ENCODE measurements at places on chromosomes 16 and 17. TPM values are rescaled to one million over a fixed set of nuclear protein-coding genes. Genes with fewer than 3 reads are reported as not detected.

Gene CTF1
- 0.45 TPM for total RNA-seq

Gene PRSS33
- total RNA-seq: 0.63 TPM

Gene CCT6B
- 4.7 TPM for total RNA-seq

Gene CDH13
- total RNA-seq: not detected

Gene TPSB2
- not detected for total RNA-seq

Gene KRTAP2-3
- not detected for total RNA-seq

Gene SMTNL2
- total RNA-seq: not detected

Gene SCNN1B
- total RNA-seq: not detected

Gene ETV4
- total RNA-seq: not detected

Gene KRT38
- total RNA-seq: not detected

Gene MLST8
- total RNA-seq: 19.7 TPM

Gene VMO1
- total RNA-seq: 1.3 TPM

Gene TBC1D3H
- total RNA-seq: not detected

Gene RGS9
- 47.3 TPM for total RNA-seq

Gene WFDC1
- total RNA-seq: not detected

Gene SLFN14
- 0.35 TPM for total RNA-seq

Gene AGRP
- not detected for total RNA-seq

Gene TPSD1
- total RNA-seq: not detected

Gene ADAM11
- total RNA-seq: 0.28 TPM

Gene FOXN1
- not detected for total RNA-seq

Gene TP53I13
- total RNA-seq: 122 TPM

Gene TBX21
- total RNA-seq: 328 TPM

Gene NPIPA5
- total RNA-seq: 19.6 TPM

Gene SLC35G6
- total RNA-seq: not detected

Gene PRR35
- total RNA-seq: 0.20 TPM

Gene STH
- not detected for total RNA-seq

Gene NPTX1
- 2.2 TPM for total RNA-seq

Gene ACSM3
- 3.7 TPM for total RNA-seq

Gene PRR29
- 0.92 TPM for total RNA-seq

Gene KCNG4
- total RNA-seq: not detected

Gene FBF1
- 33.0 TPM for total RNA-seq

Gene CCL16
- not detected for total RNA-seq

Gene ACSM2A
- total RNA-seq: not detected

Gene MYH2
- not detected for total RNA-seq

Gene TBC1D3E
- not detected for total RNA-seq

Gene SLFN12L
- total RNA-seq: 130 TPM

Gene PERCC1
- total RNA-seq: 0.83 TPM

Gene MT1M
- total RNA-seq: not detected

Gene CDH3
- total RNA-seq: not detected

Gene ITGAD
- total RNA-seq: 2.2 TPM

Gene APOBR
- total RNA-seq: 84.8 TPM

Gene TMEM88
- 27.6 TPM for total RNA-seq

Gene KRTAP3-1
- not detected for total RNA-seq

Gene SCGB1C2
- total RNA-seq: not detected

Gene TMEM98
- not detected for total RNA-seq

Gene SOX8
- not detected for total RNA-seq

Gene NTN1
- total RNA-seq: 0.12 TPM

Gene SPATA22
- total RNA-seq: not detected

Gene CDRT15L2
- not detected for total RNA-seq

Gene ADAT1
- total RNA-seq: 63.5 TPM

Gene P3H4
- total RNA-seq: 6.9 TPM

Gene PABPN1L
- total RNA-seq: not detected

Gene REXO5
- total RNA-seq: 1.7 TPM

Gene TBC1D3I
- total RNA-seq: 0.35 TPM

Gene RNF151
- not detected for total RNA-seq

Data from natural killer cell (primary cell).